ENCODE measurements at places on chromosomes 7 and 10. TPM values are rescaled to one million over a fixed set of nuclear protein-coding genes. Genes with fewer than 3 reads are reported as not detected.

DNA sequence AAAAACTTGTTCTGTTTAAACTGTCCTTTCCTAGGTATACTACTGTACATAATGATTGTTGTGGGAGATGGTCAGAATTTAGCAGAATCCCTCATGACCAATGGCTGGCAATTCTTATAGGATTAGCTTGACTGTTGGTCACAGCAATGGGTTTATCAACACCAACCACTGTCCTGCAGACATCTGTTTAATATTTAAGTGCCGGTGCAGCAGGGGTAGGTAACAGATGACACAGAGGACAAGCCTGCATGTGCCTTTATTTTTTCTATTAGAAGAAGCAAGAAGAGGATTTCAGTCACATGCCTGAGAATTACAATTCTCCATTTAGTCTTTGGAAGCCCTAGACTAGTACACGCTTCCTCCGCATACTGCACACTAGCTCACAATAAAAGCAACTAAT, 48.4 kb downstream of the CCDC6 start:
- no peak for DNase-seq

DNA sequence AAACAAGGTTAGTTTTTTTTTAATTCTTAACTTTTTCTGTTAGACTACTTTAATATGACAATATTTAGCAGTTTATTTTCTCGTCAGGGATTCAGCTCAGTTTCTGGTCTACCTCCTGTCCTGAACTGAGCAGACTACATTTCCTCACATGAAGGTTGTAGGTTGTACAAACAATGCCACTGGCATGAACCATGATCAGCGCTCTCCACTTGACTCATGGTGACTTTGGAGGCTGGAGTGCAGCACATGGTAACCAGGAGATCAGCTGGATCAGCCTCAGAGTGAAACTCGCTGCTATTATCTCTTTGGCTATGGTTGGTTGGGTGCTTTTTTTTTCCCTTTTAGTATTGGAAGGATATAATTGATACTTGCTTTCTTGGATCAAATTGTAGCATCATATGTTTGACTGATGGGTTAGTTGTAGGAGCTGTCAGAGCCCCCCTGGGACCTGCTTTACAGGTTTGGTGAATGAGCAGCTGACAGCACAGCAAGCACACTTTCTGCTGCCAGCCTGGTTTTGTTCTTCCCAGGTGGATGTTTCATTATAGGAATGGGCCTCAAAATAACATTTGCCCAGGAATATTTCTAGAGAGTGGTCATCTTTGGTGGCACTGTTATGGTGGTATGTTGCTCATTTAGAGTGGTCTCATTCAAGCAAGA, 556.4 kb downstream of the AUTS2 start:
- no peak for DNase-seq

GRCh38 chr7:113268757-113269156, 150.4 kb upstream of the SMIM30 start:
- no peak for DNase-seq

Gene JAKMIP3
- total RNA-seq = 0.03 TPM

Gene COL13A1
- total RNA-seq = 0.11 TPM

Gene DENND2A
- total RNA-seq = 0.16 TPM

Gene HGF
- total RNA-seq = 0.11 TPM

- DNase-seq = peak; percentile 24
These were observed 6.4 kb upstream of the IGFBP1 start for GRCh38 chr7:45881759-45882464.

Gene GSAP
- 11.1 TPM for total RNA-seq

DNA sequence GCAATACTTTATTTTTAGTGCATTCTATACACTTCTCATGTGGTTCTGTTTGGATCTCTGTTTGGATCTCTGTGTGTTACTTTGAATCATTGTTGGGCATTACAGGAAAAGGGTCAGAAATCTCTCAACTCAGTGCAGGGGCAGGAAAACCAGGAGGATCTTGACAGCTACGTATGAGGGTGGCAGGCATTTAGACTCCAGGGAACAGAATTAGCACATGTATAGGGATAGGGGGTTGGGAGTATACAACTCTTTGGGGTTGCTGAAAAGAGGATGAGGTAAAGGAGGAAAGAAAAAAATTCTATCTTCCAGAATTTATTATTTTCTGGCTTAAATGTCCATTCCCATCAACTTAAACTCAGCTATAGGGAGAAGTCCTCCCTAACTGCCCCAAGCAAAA, 59.4 kb upstream of the MKI67 start:
- DNase-seq = no peak

DNA sequence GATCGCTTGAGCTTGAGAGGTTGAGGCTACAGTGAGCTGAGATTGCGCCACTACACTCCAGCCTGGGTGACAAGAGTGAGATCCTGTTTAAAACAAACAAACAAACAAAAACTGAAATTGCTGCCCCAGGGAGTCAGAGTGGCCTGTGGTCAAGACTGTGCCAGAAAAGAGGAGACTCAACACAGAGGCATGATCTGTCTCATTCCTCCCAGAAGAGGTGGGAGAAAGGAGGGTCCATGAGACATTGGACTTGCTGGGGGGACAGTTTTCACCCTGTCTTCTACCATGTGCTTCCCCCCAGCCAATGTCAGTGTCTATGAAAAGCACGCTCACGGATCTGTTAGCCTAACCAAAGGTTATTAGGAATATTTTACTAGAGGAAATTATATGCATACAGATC, 3.2 kb downstream of the ZNF853 start:
- DNase-seq = no peak

Gene TMEM139
- total RNA-seq = not detected

DNA sequence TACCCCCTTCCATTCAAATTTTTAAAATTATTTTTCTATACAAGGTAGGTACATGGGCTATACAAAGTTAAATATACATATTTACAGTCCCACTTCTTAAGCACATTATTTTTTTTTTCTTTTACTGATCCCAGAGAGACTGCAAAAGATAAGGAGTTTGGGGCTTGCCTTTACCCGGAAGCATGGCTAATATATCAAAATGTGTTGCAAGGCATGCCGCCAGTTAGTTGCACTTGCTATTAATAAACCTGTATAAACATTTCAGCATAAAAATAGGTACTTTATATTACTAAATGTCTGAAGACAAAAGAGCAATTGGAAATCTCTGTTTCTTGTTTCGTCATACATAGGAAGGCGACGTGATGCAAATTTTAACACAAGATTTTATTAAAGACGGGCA, 21.5 kb upstream of the PDLIM1 start:
- DNase-seq = no peak

Data from SK-MEL-5 (cell line).